ENCODE measurements at places on chromosomes 5 and 9.

- no peak for DNase-seq
These were observed 12.4 kb upstream of the SUB1 start for GRCh38 chr5:32572778-32573480.

GRCh38 chr5:146101646-146102045 lies 3.7 kb downstream of the PLAC8L1 start:
- DNase-seq: no peak

DNA sequence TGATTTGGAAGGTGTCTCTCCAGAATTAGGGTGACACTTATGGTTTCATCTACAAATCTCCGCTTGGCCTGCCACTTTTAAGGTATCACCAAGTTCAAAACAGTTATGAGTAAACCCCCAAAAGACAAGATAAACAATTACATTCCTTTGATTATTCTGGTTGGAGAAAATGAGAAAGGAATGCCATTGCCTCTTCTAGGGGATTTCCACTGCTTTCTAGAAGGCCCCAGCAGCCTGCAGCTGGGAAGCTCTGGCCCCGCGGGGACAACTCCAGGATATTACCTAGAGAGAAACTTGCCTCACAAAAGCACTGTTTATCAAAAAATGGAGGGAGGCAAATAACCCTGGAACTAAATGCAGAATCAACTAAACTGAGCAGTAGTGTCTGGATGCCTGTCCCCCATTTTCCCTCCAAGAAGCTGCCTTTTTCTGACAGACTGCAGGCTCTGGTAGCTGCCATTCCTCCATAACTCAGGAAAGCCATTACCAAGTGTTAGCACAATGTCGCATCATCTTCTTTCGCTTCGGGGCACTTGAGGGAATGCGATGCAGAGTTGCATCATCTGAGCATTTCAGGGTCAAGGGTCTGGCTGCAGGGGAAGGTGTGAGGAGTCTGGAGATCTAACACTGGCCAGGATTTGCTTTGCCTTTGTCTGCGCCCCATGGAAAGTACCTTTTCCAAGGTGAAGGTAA lies 71.5 kb upstream of the PLPP6 start:
- DNase-seq: no peak

DNA sequence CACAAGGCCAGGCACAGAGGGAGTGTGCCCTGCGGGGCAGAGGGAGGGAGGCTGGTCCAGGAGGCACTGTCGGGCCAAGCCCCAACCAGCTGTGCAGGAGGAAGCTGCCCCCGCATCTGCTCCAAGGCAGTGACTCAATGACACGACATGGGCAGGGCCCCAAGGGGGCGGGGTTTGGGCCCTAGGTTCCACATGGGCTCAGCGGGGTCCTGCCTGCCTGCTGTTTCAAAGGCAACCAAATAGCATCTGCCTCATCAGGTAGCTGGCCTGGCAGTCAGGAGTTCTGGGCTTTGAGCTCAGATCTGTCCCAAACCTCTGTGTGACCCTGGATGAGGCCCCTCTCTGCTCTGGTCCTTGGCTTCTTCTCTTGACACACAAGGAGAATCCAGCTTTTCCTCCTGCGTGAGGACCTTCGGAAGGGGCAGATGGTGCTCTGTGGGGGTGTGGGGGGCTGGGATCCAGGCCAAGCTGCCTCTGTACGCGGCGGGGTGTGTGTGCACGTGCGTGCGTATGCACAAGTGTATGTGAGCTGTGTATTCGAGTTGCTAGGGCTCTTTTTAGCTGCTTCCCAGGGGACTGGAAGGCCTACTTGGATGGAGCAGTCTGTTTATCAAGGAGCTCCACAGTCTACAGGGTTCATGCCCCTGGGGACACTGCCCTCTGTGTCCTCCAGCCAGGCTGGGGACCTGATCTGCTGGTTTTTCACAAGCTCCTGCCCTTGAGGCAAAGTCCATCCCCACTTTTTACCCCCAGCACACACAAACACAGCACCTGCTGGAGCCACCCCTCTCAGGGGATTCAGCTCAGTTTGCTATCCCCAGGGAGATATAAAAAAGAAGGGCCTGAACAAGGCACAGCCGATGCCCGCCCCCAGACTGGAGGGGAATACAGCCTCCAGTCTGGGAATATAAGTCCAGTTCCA lies 138.9 kb downstream of the RGS3 start:
- peak; percentile 74 for DNase-seq

DNA sequence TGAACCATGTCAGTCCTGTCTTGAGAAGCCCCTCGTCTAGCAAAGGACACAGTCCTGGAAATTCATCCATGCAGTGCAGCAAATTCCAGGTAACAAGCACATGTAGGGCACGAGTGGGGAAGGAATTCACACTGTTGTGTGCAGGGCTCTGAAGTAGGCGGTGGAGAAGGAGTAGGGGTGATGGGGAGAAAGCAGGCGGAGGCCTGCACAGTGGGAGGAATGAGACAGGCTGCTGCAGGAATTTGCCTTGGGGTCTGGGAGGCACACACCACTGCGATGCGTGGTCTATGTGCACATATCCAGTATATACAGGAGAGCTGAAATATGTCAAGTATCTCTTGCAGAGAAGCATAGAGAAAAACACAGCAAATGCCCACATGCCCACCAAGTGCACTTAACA lies 249.2 kb upstream of the IRX2 start:
- no peak for DNase-seq

DNA sequence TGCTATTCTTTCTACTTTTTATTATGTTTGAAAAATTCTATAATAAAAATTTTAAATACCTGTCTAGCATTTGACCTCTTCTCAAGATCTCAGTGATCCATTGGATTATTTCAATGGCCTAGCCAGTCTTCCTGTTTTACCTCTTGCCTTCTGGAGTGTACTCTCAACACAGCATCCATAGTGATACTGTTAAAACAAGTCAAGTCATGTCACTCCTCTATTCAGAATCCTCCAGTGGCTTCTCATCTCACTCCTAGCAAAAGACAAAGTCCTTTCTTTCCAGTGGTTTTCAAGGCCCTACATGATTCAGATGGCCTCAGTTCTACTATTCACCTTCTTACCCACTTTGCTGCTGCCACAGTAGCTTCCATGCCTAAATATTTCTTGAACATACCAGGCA lies 1.8 kb downstream of the MARVELD2 start:
- DNase-seq: no peak

DNA sequence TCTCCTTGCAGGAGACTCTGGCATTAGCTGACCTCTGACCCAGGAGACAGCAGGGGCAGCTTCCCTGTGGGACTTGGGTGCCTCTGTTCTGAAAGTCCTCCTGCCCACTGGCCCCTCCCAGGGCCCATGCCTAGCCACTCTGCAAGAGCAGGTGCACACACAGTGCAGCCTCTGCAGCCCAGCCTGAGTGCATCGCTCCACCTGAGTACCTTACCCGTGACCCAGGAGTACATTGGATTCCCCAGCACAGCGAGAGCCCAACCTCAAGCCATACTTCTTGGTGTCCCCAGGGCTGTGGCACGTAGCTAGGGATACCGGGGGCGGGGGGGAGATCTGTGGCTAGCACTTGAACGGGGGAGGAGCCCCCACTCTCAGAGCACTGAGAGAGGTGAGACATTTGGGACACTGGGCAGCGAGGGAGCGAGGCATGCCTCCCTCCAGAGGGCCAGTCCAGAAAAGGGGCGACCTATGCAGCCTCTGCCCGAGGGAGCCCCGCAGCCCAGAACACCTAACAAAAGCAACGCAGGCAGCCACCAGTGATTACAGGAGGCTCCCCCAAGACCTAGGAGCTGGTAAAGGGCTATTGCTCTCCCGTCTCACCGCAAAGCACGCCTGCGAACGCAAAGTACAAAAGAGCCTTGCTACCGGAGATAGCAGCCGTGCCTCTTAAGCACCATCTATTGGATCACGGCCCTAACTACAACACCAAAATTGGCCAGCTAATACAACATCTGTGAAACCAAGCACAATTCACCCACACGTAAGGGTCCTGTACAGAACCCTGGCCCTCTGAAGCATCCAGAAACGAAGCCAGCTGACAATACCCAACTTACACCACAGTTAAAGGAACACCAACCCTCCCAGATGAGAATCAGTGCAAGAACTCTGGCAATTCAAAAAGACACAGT lies 826 bp upstream of the PRDM9 start:
- no peak for DNase-seq

All from stimulated activated CD8-positive, alpha-beta memory T cell treated with anti-CD3 and anti-CD28 coated beads, Interleukin-15, amount 100 ng/mL, for 48 hours (primary cell).